Left cardiac atrium (tissue), 4 donors: ENCODE measurements at places on chromosomes 6 and 20. TPM values are rescaled to one million over a fixed set of nuclear protein-coding genes. Genes with fewer than 3 reads are reported as not detected.

TPD52L2 gene
- 68.7 TPM for total RNA-seq

SLC17A2 gene
- total RNA-seq = not detected

DNA sequence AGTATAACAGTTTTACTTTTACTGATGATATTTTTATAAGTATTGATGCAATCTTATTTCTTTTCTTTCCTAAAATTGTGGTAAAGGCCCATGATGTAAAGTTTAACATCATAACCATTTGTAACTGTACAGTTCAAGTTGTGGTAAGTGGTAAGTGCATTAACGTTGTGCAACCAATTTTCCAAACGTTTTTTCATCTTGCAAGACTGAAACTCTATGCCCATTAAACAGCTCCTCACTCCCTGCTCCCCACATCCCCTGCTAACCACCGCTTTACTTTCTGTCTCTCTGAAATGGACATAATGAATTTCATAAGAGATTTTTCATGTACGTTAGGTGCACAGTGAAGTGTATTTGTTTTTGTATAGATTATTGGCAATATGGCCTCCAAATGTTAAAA lies 106.0 kb downstream of the PACRG start:
- no peak for DNase-seq

DNA sequence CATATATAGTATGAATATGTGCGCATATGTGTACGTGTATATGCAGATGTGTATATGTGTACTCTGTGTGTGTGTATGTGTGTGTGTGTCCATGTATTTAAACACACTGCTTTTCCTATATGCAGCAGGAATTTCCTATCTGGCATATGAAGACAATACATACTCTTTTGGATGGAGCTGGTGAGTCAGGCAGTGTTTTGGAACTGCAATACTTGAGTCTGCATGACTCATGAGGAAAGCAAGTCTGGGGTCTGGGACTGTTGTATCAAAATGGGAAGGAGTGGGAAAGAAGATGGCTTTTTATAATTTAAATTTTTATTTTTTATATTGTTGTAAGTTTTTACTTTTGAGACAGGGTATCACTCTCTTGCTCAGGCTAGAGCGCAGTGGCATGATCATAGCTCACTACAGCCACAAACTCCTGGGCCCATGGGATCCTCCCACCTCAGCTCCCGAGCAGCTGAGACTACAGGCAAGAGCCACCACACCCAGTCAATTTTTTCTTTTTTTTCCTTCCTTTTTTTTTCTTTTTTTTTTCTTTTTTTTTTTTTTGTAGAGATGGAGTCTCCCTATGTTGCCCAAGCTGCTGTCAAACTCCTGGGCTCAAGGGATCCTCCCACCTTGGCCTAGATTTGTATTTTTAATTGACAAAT lies 72.2 kb downstream of the ATXN1 start:
- DNase-seq = no peak

- DNase-seq = no peak
These were observed 49.9 kb upstream of the PMEPA1 start for GRCh38 chr20:57759724-57760123.

DNA sequence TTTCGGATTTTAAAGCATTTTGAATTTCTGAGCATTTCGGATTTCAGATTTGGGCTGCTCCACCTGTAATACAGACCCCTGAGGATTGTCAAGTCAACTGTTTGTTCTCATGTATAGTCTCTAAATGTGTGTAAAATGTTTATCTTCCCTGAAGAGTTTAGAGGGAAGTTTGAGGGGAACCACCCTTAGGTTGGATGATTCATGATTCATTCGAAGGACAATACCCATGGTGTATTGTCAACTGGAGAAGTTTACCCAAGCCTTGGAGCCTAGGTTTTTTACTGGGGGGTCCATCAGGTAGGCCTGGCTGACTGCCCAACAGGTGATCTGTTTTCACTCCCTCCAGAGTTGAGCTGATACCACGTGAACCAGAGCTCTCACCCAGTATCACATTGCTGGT lies 18.9 kb downstream of the GSTA4 start:
- DNase-seq = no peak

GRCh38 chr6:74756923-74757322 lies 448.9 kb downstream of the COL12A1 start:
- no peak for DNase-seq

GRCh38 chr6:71072508-71072907 lies 115.6 kb upstream of the B3GAT2 start:
- no peak for DNase-seq

DNA sequence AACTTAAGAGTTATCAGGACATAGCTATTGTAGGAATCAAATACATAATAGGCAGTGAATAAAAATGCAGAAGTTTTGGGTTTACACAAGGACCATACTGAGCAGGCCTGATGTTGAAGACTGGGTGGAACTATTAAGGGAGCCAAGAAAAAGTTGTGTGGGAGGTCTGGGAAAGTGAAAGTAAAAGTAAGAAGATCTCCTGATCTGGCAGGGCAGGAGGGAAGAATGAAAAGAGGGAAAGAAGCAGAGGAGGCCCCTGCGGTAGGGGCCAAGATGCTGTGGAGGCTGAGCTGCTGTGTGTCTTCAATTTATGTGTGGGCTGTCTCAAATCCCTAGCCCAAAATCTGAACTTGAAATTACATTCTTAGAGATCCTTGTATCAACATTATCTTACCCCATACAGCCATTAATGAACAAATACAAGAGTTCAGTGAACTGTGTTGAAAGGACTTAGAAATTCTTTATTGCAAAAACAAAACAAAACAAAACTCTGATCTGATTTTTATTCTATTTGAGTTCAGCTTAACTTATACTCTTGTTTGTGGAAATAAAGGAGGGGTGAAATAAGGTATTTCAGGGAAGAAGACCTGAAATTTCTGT lies 1183.8 kb downstream of the HACE1 start:
- DNase-seq = no peak
